ENCODE measurements at places on chromosomes 5 and 9.

- no peak for DNase-seq
These were observed 1.1 kb downstream of the HSPA9 start for GRCh38 chr5:138573949-138574670.

DNA sequence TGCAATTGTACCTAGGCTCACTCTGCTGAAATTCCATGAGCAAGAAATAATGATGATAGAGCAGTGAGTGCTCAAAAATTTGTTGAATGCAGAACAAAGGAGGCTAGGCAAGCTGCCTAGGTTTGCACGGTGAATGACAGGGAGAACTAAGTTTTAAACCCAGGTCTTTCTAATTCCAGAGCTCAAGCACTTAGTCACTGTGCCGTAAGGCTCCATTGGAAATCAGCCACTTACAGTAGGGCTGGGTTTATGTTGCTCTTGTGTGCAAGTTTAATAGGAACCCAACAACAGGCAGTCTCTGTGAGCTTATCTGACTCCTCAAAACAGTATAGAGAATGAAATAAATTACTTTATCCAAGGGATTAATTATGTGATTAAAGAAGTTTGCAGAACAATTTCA is 147.0 kb downstream of the CSNK1G3 start:
- no peak for DNase-seq

DNA sequence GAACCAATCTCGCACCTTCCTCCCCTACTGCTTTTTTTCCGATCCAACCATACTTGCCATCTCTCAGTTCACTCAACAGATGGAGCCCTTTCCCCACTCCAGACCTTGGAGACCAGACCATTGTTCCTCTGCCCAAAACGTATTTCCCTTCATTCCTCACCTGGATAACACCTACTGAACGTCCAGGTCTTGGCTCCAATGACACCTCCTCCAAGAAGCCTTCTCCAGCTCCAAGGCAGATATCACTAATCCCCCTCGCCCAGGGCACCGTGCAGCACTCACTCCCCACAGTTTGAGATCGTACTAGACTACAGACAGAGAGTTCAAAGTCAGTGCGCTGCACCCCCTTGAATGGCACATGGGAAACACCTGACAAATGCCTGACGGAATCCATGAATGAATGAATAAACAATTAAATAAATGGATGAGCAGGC is 47.1 kb upstream of the AKNA start:
- peak; percentile 49 for DNase-seq

DNA sequence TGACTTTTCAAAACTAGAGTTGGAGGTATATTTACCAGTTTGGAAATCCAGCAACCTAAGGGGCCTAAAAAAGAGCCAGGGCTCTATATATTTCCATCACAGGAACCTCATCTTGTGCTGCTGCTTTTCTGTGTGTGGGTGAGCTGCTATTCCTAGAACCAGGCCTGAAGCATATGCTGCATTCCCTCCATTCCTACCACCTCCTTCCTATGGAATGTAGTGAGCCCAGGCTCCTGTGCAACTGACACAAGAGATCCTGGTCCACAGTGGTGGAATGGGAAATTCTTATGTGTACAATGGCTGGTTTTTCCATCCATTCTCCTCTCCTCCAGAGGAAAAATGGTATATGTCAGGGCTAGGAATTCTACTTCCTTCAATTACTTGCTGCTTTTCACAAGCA is 39.1 kb downstream of the SPEF2 start:
- no peak for DNase-seq

GRCh38 chr9:682633-683508 is 158.6 kb upstream of the DMRT1 start:
- no peak for DNase-seq

GRCh38 chr5:112586596-112587062 is 151.1 kb upstream of the APC start:
- peak; percentile 16 for DNase-seq

DNA sequence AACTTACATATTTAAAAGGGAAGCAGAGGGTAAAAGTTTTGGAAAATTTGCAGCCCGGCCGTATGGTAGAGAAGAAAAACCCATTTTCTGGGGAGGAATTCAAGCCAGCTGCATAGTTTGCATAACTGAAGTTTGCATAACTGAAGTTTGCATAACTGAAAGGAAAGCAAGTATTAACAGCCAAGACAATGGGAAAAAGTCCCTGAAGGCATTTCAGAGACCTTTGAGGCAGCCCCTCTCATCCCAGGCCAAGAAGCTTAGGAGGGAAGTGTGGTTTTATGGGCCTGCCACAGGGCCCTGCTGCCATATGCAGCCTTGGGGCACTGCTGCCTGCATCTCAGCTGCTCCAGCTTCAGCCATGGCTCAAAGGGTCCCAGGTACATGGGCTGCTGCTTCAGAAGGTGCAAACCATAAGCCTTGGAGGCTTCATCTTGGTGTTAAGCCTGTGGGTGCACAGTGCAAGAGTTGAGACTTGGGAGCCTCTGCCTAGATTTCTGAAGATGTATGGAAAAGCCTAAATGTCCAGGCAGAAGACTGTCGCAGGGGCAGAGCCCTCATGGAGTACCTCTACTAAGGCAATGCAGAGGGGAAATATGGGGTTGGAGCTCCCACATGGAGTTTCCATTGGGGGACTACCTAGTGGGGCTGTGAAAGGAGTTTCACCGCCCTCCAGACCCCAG is 36.9 kb upstream of the CXCL14 start:
- DNase-seq = no peak

DNA sequence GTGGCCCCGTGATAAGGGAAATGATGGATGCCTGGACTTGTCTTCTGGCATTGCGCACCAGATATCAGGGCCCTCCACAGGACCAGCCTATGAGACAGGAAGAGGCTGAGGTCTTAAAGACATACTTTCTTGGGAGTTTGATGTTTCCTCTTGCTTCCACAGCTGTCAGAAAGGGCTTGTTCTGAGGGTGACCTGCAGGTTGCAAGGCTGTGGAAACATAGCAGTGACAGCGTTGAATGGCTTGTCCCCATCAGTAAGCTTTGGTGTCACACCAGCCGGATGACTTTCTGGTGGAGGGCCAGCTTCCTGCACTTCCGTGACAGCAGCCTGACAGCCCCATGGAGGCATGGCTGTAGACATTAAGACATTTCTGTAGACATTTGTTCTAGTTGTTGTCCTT is 143.2 kb downstream of the C9orf152 start:
- DNase-seq = no peak

GRCh38 chr5:54792611-54793404 is 192.6 kb downstream of the ESM1 start:
- no peak for DNase-seq

- DNase-seq = no peak
These were observed 5.8 kb downstream of the SH3RF2 start for GRCh38 chr5:145942201-145942600.

DNA sequence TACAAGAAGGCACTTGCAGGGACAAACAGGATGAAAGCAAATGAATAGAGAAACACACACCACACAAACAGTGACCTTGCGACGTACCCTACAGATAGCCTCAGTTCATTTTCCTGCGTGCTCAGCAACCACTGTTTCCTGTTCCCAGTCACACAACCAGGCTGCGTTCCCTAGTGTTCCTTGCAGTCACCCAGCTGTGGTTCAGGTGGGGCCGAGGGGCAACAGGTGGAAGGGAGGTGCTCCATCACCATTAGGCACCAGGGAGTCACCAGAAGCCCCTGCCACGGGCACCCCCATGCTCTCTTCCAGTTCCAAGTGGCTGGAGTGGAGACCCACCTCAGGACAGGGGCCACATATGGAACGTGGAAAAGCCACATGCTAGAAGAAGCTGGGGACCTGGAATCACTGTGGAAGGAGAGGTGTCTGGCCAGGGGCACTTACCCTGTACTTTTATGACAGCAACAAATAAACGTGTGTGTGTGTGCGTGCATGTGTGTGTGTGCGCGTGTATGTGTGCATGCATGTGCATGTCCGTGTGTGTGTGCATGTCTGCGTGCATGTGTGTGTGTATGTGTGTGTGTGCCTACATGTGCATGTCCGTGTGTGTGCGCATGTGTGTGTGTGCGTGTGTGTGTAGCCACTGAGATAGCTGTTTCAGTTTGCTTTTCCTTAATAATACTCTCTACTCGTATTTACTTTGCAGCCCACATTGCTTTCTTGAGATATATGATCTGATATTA is 18.8 kb upstream of the FCN2 start:
- no peak for DNase-seq

- DNase-seq = no peak
These were observed 10.5 kb upstream of the PSMD5 start for GRCh38 chr9:120853198-120853597.

DNA sequence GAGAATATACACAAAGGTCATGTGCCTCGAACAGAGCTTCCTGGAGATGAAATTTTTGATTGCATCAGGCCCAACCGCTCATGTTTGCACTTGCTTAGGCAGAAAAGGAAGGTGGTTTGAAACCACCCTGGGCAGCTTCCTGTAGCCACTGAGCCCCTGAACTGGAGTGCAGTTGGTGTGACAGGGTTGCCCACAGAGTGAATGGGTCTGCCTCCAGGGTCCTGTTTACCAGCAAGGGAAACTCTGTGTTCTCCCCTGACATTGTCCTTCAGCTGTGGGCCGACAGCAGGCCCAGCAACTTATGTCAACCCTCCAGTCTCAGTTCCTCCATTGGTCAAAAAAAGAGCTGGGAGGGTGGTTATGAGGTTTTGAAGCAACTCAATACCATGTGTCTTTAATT is 289.6 kb downstream of the KIF4B start:
- no peak for DNase-seq

DNA sequence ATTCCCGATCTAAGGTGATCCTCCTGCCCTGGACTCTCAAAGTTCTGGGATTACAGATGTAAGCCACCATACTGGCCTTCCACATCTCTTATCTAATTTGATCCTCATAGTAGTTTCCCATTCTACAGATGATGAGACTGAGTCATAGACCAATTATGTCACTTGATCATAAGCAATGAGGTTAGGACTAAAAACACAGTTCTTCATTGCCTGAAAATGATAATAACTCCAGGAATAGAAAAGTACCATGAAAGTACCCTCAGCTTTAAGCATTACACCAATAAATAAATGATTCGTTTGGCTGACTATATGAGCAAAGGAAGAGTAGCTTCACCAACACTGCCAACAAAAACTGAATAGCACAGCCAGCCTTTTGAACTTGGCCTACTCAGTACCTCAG is 389.5 kb downstream of the ACTL7B start:
- no peak for DNase-seq

DNA sequence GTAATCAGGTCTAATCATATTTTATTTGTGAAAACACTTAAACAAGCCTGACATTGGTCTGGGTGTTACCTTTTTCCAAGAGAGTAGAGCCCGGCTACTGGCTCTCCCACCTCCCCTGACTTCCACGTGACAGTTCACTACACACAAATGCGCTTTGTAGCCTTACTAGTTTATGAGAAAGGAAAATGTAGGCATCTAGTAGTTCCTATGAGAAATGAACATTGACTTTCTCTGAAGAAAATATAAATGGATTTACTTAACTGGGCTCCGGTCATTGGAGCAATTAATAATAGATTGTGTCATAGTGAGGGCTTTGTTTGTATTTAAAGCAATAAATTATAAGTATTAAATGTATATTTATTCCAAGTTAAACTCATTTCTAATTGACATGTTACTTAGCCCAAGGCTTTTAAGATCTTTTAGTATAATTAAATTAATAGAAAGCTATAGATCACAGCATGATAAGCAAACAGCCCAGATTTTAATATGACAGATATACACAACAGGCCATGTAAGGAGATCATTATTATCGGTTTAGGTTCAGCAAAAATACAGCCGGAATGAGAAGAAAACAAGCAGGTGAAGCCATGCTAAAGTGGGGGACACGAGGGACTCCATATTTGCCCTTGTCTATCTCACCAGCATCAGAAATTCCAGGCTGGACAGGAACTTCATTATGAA is 756.5 kb upstream of the ADAMTS16 start:
- DNase-seq = no peak

DNA sequence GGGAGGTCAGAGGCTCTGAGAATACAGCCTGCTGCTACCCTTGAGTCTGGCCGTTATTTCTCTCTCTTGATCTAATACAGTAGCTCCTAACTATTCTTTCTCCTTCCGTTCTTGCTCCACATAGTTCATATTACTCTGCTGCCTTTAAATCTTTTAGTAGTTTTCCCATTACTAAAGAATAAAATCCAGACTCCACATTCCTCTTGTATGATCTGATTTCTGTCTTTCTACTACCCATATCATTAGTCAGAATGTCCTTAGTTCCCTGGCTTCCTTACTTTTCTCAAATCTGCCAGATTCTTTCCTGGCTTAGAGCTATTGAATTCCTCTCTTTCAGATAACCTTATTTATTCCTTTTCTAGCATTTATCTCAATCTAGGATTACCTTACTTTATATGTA is 40.0 kb downstream of the MARCHF6 start:
- DNase-seq = no peak

DNA sequence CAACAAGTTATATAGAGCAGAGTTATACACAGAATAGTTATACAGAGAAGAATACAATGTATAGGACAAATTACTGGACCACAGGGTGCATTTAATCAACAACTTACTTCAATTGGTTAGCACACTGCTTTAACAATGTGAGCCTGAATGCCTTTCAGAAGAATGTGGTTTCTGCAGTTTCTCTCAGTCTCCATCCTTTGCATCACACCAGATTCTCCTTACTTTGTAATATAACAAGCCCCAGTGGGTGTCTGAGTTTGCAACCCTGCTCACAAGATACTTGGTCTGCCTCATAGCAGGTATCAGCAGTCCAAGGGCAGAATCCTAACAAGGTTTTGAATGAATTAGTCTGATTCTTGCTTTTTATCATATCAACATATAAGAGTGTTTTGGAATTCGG is 114.6 kb downstream of the GABRB2 start:
- DNase-seq = no peak

DNA sequence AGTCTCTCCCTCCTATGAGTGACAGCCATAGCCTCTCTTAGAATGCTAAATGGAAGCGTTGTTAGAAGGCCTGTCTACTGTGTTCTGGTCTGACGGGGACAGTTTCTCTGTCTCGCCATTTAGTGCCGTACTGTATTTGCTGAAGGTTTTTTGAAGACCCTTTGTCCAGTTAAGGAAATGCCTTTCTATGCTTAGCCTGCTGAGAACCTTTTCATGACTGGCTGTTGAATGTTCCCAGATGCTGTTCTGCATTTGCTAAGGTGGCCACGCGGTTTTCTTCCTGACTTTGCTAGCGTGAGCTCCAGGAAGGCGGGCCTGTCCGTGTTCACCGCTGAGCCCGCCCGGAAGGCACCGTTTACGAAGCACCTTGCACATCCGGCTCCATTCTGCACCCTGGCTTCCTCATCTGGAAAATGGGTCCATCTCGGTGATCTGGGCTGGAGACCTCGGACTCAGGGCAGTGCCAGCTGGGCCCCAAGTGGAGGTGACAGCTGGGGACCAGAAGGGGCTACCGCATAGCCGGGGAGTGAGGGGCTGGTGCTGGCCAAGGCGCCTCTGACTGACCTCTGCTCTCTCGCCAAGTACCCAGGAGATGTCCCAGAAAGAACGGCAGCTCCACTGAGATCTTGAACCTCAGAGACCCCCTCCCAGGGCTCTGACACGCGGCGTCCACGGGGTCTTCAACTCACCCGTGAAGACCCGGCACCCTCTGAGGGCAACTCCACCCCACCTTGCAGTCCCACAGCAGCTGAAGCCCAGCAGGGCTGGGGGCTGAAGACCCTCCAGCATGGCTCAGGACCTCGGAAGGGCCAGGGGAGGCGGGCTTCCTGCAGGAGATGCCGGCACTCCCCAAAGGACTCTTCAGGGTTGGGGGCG is 52.5 kb upstream of the NKD2 start:
- DNase-seq = no peak

- DNase-seq = no peak
These were observed 15.0 kb downstream of the CNTFR start for GRCh38 chr9:34574571-34574970.

- no peak for DNase-seq
These were observed 52.9 kb downstream of the COMMD10 start for GRCh38 chr5:116137544-116138378.

All from WTC11 (cell line).